ENCODE measurements at places on chromosomes 2 and 18.

DNA sequence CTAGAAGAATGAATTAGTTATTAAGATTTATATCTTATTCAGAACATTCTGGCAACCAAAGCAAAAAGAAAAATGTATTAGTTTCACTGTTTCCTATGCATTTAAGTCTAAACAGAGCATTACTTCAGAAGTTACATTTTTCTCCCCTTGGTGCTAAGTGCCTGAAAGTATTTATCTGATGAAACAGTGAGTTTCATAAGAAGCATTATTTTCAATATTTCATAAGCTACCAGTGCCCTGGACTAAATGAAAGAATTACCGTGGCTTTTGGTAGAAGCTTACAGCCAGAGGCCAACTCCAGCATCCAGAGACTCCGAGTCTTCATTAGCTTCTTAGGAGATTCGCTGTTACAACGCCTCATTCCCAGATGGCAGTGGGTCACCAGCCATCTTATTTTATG is 97.6 kb downstream of the LYPD6B start:
- no peak overlapping the region for H3K27ac ChIP-seq
- peaks cover 8% of the 10 kb centered on the region for H3K27me3 ChIP-seq
- no peaks in the 10 kb centered on the region for H3K36me3 ChIP-seq
- DNase-seq, result no peak

GRCh38 chr2:174586418-174587295 is 10.9 kb downstream of the WIPF1 start:
- peak overlapping the region; percentile 95 for H3K27ac ChIP-seq
- H3K4me3 ChIP-seq, result peak overlapping the region; percentile 45
- peaks cover 55% of the 10 kb centered on the region for H3K36me3 ChIP-seq
- H3K27me3 ChIP-seq, result no peaks in the 10 kb centered on the region
- no peak for DNase-seq

- no peaks in the 10 kb centered on the region for H3K27me3 ChIP-seq
- no peak for DNase-seq
- H3K4me1 ChIP-seq, result peaks cover 76% of the 10 kb centered on the region
- H3K36me3 ChIP-seq, result peaks cover 40% of the 10 kb centered on the region
- H3K4me3 ChIP-seq, result no peak overlapping the region
Measured at GRCh38 chr2:25297738-25298137, 44.0 kb downstream of the DNMT3A start.

DNA sequence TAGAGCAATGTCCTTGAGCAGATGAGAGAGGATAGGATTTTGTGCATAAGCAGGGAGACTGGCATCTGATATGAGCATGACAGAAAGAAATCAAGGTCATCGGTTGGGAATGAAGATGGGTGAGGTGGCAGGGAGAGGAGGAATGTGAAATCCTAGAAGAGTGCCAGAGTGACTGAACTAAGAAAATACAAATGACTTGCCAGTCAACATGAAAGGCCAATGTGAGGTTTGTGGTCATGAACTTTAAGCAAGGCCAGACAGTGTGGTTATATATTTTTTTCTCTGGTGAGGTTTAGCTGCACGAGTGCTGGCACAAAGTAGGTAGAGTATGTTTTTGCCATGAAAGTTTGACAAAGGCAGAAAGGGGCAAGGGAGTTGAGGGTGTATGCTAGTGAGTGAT is 21.2 kb downstream of the QPCT start:
- H3K4me1 ChIP-seq, result peaks cover 4% of the 10 kb centered on the region
- no peak overlapping the region for H3K4me3 ChIP-seq
- H3K27me3 ChIP-seq, result peaks cover 28% of the 10 kb centered on the region
- H3K36me3 ChIP-seq, result no peaks in the 10 kb centered on the region
- DNase-seq, result no peak

DNA sequence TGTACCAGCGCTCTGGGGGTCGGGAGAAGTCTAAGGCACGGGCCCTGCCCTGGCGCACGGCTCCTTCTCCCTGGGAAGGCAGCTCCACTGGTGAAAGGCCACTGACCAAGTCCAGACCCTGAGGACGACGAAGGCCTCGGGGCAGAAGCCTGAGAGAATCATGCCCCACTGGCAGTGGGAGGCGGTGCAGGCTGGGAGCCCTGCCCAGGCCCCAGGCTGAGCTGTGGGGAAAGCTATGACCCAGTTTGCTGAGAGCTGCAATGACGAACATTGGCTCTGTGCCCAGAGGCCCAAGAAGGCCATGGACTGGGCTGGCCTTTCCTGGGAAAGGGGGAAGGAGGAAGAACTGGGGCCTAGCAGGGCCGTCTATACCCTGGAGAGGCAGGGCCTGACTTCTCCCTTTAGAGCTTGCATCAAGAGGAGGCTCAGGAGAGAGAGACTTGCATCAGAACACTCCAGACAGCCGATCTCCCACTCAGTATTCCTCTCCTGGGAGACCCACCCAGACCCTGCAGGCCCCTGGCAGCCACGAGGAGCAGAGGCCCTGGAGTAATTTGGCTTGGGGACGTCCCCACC is 32.9 kb downstream of the HS1BP3 start:
- H3K27me3 ChIP-seq, result no peaks in the 10 kb centered on the region
- no peak for DNase-seq
- no peaks in the 10 kb centered on the region for H3K36me3 ChIP-seq
- H3K4me1 ChIP-seq, result no peaks in the 10 kb centered on the region
- no peak overlapping the region for H3K27ac ChIP-seq
- H3K4me3 ChIP-seq, result no peak overlapping the region

GRCh38 chr2:98872526-98872925 is 63.5 kb downstream of the CRACDL start:
- no peaks in the 10 kb centered on the region for H3K4me1 ChIP-seq
- H3K27me3 ChIP-seq, result peaks cover 2% of the 10 kb centered on the region
- no peak for DNase-seq
- H3K4me3 ChIP-seq, result no peak overlapping the region
- H3K27ac ChIP-seq, result no peak overlapping the region

DNA sequence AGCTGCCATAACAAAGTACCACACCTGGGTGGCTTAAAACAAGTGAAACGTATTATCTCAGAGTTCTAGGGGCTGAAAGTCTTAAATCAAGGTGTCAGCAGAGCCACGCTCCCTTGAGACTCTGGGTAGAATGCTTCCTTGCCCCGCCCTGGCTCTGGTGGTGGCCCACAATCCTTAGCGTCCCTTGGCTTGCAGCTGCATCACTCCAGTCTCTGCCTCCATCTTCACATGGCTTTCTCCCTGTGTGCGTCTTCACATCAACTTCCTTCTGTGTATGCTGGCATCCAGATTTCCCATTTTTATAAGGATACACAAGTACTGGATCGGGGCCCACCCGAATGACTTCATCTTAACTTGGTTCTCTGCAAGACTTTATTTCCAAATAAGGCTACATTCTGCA is 62.5 kb downstream of the MRO start:
- peaks cover 7% of the 10 kb centered on the region for H3K27me3 ChIP-seq
- no peak for DNase-seq
- H3K4me1 ChIP-seq, result no peaks in the 10 kb centered on the region
- H3K4me3 ChIP-seq, result no peak overlapping the region
- no peaks in the 10 kb centered on the region for H3K36me3 ChIP-seq
- H3K27ac ChIP-seq, result no peak overlapping the region

GRCh38 chr18:63906056-63906455 is 1.7 kb upstream of the SERPINB10 start:
- no peaks in the 10 kb centered on the region for H3K36me3 ChIP-seq
- no peak overlapping the region for H3K27ac ChIP-seq
- H3K27me3 ChIP-seq, result peaks cover 9% of the 10 kb centered on the region
- H3K4me3 ChIP-seq, result no peak overlapping the region
- H3K4me1 ChIP-seq, result peaks cover 6% of the 10 kb centered on the region
- DNase-seq, result no peak

DNA sequence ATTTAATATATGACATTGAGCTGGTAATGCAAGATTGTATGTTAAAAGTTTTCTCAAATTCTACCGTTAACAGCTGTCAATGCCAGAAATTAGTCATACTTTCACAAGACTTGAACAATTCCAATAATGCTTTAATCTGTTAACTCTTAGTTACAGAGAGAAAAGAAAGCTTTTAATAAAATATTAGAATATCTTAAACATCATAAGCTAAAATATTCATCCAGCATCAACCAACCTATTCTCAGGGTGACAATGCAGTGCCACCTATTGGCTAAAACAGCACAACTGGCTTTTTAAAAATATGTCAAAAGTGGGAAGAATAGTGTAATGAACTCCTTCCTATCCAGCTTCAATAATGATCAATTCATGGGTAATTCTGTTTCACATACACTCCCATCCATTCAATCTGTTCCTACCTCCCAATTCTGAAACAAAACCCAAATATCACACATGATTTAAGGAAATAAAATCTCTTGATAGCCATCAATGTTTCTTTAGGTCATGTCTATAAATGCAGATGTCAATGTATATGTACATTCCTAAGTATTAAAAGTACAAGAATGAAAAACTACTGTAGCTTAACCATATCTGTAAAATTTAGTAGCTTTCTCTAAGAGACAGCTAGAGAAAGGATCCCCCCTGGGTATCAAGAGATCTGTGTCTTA is 79.8 kb upstream of the CCDC141 start:
- H3K36me3 ChIP-seq, result no peaks in the 10 kb centered on the region
- H3K27me3 ChIP-seq, result no peaks in the 10 kb centered on the region
- H3K27ac ChIP-seq, result no peak overlapping the region
- H3K4me1 ChIP-seq, result no peaks in the 10 kb centered on the region
- no peak for DNase-seq

DNA sequence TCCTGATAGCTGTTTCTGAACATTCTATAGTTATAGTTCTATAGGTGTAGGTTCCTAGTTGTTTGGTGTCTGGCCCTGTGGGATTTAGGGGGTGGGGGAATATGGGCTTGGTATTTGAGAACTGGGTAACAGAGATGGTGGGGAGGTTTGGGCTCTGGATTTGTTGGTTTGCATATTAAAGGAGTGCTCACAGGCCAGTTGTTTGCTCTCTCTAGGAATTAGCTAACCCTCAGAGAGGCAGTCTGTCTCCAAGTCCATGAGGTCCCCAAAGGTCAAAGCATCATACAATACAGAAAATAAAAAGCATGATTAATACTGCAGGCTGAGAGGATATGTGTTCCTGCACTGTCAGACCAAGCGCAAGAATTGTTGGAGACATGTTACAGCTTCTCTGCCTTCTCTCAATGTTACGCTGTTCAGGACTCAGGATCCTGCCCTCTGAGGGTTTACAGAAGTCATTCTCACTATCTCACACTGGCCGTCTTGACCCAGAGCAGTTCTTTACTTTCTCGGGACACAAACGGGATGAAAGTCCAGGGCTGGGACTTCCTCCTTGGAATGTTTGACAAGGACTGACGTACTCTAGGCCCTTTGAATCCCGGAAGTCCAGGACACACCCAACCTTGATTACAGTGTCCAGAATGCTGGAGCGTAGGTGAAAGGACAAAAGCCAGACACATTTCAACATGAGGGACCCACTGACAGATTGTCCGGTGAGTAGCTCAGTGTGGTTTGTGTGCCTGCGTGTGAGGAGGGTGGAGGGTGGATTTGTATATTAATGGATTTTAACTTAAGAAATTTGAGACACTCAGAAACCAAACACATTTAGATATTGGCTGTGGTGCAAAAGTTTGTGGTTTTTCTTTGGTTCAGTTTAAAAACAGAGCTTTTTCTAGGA is at the start of gene NOSTRIN:
Gene NOSTRIN (plus strand): TSS at position 677 of the 898 bp plus-strand sequence. CDS start 10 bp downstream, at position 687.
- DNase-seq, result no peak
- no peaks in the 10 kb centered on the region for H3K36me3 ChIP-seq
- no peak within 1 kb of the TSS for H3K4me3 ChIP-seq
- H3K27me3 ChIP-seq, result no peaks in the 10 kb centered on the region
- H3K27ac ChIP-seq, result no peak within 1 kb of the TSS

GRCh38 chr2:11771971-11772615 is 25.7 kb downstream of the LPIN1 start:
- no peaks in the 10 kb centered on the region for H3K27me3 ChIP-seq
- H3K27ac ChIP-seq, result no peak overlapping the region
- H3K4me3 ChIP-seq, result no peak overlapping the region
- peaks cover 31% of the 10 kb centered on the region for H3K4me1 ChIP-seq

DNA sequence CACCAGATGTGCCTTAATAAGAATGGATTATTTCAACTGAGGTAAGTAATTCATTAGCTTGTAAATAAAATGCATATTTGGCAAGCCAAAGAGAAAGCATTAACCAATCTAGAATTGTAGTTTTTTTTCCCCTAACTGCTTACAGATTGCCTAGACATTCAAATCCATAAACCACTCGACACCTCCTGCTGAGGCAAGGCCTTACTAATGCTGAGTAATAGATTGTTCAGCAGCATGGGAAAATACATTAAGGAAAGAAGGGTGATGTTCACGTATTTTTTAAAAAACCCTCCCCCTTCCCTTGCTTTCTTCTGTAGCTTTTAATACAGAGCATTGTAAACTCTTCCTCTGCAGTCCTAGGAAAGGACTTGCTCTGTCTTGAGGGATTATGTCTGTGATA is 17.0 kb upstream of the LINC00305 start:
- H3K4me1 ChIP-seq, result no peaks in the 10 kb centered on the region
- no peak overlapping the region for H3K27ac ChIP-seq
- H3K36me3 ChIP-seq, result no peaks in the 10 kb centered on the region
- no peaks in the 10 kb centered on the region for H3K27me3 ChIP-seq
- H3K4me3 ChIP-seq, result no peak overlapping the region

DNA sequence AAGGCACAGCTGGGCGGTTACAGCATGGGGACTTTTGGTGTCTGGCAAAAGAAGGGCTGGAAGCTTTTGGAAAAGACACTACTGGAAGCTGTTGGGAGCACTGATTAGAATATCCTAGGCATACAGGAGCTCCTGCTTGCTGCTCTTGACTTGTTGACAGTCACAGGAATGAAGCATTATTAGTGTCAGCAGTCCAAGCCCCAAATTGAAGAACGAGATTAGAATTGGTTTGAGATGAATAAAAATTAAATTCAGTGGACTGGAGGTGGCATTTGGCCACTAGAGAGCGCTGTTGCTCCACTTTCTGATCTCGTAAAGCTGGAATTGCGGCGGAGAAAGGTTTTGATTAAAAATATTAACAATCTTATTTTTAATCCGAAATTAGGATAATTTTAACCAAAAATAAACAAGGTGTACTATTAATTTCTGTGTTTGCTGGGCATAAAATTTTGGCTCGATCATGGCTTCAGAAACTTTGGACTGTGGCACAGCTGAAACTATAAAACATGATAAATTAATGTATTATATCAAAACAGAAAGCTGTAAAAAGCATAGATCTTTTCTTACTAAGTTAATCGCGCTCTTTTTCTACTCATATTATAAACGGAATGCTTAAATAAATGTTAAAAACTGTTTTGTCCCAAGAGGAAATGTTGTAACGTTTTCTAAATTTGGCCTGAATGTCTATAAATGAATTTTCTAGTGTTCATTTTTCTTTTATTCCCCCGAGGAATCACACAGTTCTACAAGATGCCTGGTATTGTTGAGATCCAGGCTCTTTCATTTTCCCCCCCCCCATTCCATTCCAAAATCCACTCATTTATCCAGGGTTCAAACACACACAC is 2.4 kb upstream of the HOXD8 start:
- H3K27ac ChIP-seq, result no peak overlapping the region
- peaks cover 34% of the 10 kb centered on the region for H3K4me1 ChIP-seq
- peaks cover 77% of the 10 kb centered on the region for H3K27me3 ChIP-seq
- H3K36me3 ChIP-seq, result no peaks in the 10 kb centered on the region
- peak; percentile 73 for DNase-seq

GRCh38 chr2:195602687-195603086 is 54.3 kb upstream of the SLC39A10 start:
- H3K36me3 ChIP-seq, result peaks cover 1% of the 10 kb centered on the region
- H3K4me3 ChIP-seq, result no peak overlapping the region
- no peak for DNase-seq
- H3K4me1 ChIP-seq, result peaks cover 15% of the 10 kb centered on the region
- no peak overlapping the region for H3K27ac ChIP-seq
- no peaks in the 10 kb centered on the region for H3K27me3 ChIP-seq

GRCh38 chr2:201697899-201698298 is 545 bp downstream of the MPP4 start:
- peaks cover 10% of the 10 kb centered on the region for H3K36me3 ChIP-seq
- H3K27ac ChIP-seq, result no peak overlapping the region
- no peaks in the 10 kb centered on the region for H3K27me3 ChIP-seq
- DNase-seq, result no peak
- no peak overlapping the region for H3K4me3 ChIP-seq
